ENCODE measurements at places on chromosomes 5 and 9.

DNA sequence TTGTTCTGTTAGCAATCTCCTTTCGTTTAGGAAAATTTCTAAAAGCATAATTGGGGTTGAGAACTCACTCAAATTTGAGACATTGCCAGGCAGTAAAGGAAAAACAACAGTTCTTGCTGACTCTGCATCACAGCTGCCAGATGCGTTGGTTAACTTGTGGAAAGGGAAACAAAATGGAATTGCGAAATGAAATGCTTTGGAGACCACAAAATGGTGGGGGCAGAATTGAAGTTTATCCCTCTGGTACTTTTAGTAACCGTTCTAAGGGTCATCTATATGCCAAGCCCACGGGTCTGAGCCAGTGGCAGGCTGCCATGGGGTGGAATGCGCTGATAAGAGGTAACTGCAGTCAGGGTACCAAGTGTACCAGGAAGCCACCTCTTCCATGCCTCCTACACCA lies 28.6 kb upstream of the SELENOP start:
- no peak for DNase-seq

GRCh38 chr5:10635867-10636350 lies 72.0 kb downstream of the ANKRD33B start:
- no peak for DNase-seq

DNA sequence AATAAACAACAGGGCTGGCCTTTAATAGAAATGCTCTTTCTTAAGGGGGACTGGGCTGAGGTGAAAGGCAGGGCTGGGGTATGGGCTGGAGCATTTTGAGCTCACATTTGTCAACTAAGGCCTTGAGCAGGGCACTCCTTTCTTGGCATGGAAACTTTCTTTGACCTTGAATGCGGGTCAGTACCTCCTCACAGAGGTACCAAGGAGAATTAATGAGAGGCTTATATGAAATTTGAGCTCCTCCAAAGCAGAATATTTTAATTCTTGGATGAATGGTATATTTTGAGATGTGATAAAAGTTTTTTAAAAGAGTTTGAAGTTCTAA lies 3.1 kb downstream of the CYSTM1 start:
- DNase-seq = no peak

DNA sequence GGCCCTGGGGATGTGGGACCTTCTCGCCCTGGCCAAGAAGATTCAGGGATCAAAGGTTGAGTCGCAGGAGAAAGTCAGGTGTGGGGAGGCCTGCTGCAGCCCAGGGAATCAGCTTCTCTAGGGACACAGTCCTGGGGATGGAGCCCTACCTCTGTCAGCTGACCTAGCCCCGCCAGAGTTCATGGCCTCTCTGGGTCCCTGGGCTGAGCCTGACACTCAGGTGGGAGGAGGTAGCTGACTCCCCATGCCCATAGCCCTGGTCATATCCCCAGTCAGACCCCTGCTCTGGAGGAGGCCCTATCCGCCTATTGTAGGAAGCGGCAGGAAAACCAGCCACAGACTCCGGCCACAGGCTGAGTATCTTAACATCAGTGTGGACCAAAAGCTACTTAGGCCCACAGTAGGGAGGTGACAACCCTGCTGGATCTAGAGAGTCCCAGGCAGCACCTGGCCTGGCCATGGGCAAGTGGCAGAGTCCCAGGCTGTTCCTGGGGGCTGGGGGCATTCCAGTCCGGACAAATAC lies 15.0 kb upstream of the MRNIP start:
- no peak for DNase-seq

DNA sequence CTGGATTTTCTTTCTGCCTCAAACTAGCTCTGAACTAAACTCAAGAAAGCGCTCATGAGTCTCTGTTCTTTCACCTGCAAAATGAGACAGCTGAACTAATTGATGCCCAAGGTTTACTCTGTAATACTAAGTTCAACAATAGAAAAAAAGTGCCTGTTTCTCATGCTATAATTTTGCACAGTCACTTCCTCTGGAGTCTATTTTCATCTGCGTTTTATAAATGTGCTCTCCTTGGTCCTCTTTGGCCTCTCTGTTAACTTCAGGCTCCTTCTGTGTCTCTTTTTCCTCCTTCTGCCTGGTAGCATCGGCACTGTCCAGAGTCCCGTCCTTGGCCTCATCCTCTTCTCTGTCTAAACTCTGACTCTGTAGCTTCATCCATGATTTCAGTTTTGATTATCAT lies 311.9 kb upstream of the TLE4 start:
- no peak for DNase-seq

GRCh38 chr5:34977934-34978613 lies 48.7 kb downstream of the DNAJC21 start:
- no peak for DNase-seq

DNA sequence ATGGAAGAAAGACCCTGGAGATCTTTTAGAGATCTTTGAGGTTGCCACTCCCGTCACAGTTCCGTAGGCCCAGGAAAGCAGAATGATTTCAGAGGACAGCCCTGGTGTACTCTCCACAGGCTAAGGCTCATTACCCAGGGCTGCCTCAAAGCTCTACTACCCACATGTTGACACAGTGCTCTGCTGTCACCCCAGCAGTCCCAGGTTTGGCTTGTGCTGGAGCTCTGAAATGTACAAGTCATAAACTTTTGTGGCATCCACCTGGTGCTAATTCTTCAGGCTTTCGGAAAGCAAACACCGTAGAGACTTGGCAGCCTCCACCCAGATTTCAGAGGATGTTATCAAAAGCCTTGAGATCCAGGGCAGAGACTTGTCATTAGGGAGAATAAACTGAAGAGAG lies 136.5 kb downstream of the MTRR start:
- DNase-seq = no peak

DNA sequence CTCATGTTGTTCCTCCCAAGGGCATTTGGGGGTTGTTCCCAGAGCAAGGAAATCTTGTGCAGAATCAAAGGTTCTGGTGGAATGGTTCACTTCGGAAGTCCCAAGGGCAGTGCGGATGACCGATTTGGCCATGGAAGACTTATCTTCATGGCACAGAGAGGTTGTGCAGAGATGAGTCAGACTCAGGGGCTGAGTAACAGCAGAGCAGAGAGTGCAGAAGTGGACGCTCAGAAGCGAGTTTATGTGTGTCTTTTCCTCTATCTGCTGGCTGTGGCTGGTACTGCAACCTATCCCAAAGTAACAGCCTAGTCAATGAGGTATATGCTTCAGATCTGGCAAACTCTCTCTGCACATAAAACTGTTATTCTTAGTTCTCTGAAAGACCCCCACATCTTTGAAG lies 118.1 kb downstream of the DPYSL3 start:
- no peak for DNase-seq

- no peak for DNase-seq
These were observed 14.0 kb upstream of the GPR151 start for GRCh38 chr5:146529984-146530383.

- DNase-seq = no peak
These were observed 9.7 kb downstream of the MPDZ start for GRCh38 chr9:13269589-13270452.

DNA sequence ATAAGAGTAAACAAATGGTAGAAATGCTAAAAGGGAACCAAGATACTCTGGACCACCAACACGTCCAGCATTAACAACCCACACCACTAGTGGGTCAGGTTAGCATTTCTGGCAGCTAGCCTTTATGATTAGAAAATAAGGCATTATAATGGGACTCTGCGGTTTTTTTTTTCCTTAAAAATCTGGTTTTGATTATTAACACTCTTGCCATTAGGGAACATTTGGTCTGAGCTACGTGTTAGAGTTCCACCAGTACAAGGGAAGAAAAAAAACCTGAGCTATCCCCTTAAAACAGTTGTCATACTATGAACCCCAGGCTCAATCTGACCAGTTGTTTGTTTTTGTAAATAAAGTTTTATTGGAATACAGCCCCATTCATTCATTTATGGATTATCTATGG lies 110.4 kb downstream of the NTRK2 start:
- DNase-seq = no peak

- no peak for DNase-seq
These were observed 2.9 kb downstream of the SIGMAR1 start for GRCh38 chr9:34634551-34635248.

DNA sequence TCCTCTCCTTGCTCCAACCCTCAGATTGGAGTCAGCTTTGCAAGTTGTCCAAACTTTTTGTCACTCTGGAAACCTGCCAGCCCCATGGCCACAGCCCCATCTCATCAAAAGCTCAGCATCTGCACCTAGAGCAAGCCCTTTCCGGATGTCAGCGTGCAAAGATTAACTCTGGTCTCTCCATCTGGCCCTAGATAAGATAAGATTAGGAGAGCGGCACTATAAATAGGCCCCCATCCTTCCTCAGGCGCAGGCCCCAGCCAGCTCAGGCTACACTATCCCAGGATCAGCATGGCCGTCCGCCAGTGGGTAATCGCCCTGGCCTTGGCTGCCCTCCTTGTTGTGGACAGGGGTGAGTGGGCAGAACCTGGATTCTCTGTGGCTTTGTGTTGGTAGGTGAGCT lies at the start of gene SPINK4:
TSS of gene SPINK4 (plus strand) at position 247 of the 400 bp plus-strand sequence. CDS start at position 289, 42 bp downstream.
- no peak for DNase-seq

DNA sequence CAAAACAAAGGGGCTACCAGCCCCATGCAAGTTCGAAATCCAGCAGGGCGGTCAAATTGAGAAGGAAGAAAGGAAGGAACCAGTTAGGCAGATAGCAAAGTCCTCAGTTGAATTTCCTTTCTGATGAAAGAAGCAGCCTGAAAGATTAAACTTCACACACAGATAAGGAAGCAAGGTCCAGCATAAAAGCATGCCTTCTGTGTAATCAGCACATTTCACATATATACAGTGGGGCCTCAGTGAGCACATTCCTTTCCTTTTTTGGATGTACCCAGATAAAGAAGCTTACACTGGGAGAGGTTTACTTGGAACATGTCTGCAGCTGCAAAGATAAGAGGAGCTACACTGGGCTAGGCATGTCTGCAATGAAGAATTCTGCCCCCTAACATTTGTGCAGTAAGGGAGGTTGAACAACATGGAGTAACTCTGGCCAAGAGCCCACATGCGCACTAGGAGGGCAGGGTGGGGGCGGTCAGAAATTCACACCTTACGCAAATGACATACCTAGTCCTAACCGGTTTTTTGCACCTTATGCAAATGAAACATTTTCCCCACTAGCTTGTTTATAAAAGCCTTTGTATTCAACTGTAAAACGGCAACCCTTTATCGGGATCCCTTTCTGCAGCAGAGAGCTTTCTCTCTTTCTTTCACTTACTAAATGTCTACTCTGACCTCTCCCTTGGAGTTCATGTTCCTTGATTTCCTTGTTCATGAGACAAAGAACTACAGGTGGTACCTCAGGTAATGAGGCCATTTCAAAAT lies 149.7 kb upstream of the FBXL17 start:
- DNase-seq = no peak

GRCh38 chr9:82406456-82407085 lies 418.0 kb downstream of the SPATA31D1 start:
- no peak for DNase-seq

DNA sequence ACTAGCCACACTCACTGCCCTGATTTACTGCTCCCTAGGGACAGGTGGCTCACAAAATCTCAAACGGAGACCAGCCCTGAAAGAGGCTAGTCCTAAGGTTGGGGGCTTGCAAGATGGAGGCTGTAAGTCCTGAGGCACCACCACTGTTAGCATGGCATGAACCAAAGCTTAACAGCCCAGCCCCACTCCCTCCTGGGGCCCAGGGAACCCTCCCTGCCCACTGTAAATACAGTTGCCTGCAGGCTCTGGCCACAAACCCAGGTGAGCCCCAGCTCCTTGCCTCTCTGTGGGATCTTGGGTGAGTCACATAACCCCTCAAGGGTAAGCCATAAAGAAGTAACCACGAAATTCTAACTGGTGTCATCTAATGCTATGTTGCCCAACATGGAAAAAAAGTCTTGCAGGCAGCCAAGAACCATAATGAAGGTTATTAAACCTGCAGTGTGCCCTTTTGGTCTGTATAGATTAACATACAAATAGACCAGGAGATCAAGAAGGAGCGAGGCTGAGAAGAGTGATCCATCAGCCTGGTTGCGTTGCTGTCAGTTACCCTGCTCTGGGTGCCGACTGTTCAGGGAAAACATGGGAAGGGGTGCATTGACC lies 1.7 kb upstream of the POMT1 start:
- peak; percentile 25 for DNase-seq

DNA sequence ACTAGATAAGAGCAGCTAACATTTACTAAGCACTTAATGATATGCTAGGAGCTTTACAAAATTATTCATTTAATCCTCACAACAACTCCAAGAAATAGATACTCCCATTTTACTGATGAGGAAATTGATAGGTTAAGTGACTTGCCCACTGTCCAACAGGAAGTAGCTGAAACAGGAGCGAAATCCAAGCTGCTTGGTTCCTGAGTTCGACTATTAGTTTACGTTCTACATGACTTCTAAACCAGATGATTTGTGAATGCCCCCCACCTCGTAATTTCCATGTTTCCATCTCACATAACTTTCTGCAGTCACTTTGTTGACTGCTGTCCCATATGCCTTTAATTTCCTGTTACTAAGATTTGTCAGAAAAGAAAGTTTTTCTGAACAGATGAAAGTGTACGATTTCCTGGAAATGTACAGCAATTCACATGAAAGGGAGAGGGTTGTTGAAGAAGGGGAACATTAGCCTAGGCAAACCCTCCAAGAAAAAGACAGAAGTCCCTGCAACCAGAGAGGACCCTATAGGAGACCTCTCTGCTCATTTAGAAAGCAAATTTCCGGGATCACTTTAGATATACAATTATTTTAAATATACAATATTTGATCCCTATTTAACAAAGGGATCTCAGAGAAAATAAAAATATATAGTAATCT lies 279.1 kb upstream of the EFNA5 start:
- DNase-seq = no peak

- DNase-seq = no peak
These were observed 116.5 kb downstream of the GDNF start for GRCh38 chr5:37723162-37723961.

GRCh38 chr9:121286973-121287741 lies 19.2 kb downstream of the GSN start:
- DNase-seq = no peak

- DNase-seq = no peak
These were observed 48.8 kb downstream of the MLANA start for GRCh38 chr9:5939530-5939929.

DNA sequence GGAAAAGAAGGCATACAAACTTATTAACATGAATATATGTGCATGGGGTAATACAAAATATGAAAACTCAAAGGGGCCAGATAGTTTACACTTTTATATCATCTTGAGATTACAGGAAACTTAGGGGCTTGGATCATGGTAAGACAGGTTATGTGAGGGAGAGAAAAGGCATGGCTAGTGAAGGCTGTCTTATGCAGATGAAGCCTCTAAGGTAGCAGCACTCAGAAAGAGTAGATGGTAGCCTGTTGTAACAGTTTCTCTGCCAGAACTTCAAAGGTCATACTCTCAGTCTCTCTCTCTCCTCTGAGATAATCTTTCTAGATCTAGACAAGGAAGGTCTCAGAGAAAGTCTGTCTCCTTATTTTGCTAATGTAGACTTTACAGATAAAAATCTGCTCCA lies 57.2 kb upstream of the FGF10 start:
- DNase-seq = no peak

GRCh38 chr9:81191222-81191621 lies 498.1 kb downstream of the TLE1 start:
- no peak for DNase-seq

DNA sequence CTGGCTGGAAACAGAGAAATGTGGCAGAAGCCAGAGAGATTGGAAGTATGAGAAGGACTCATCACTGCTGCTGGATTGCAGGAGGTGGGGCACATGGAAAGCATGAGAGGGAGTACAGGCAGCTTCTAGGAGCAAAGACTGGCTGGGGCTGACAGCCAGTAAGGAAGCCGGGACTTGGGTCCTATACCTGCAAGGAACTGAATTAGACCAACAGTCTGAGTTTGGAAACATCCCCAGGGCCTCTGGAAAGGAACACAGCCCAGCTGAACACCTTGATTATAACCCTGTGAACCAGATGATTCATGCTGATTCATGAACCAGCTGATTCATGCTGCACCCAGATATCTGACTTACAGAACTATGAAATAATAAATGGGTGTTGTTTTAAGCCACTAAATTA lies 93.4 kb downstream of the OSTF1 start:
- DNase-seq = no peak

All from stimulated activated CD8-positive, alpha-beta memory T cell treated with anti-CD3 and anti-CD28 coated beads, Interleukin-15, amount 100 ng/mL, for 1 hour (primary cell).